ENCODE measurements at places on chromosomes 3 and 15. TPM values are rescaled to one million over a fixed set of nuclear protein-coding genes. Genes with fewer than 3 reads are reported as not detected.

The GREM1 gene
- 4.3 TPM for total RNA-seq

The BSN gene
- total RNA-seq = not detected

The FOXL2 gene
- total RNA-seq = 25.9 TPM

The HTR3E gene
- not detected for total RNA-seq

The PPP2R3A gene
- 10.4 TPM for total RNA-seq

The GOLGA8S gene
- not detected for total RNA-seq

The HEXA gene
- total RNA-seq = 98.6 TPM

The C3orf20 gene
- not detected for total RNA-seq

The CCDC33 gene
- total RNA-seq = 1.6 TPM

The PIERCE2 gene
- 2.6 TPM for total RNA-seq

The KLHL6 gene
- total RNA-seq = not detected

The CTXND1 gene
- not detected for total RNA-seq

The PXYLP1 gene
- total RNA-seq = 8.2 TPM

The SGO1 gene
- total RNA-seq = 7.6 TPM

The MEGF11 gene
- not detected for total RNA-seq

The KCNAB1 gene
- not detected for total RNA-seq

The SH2D7 gene
- not detected for total RNA-seq

The NPAP1 gene
- not detected for total RNA-seq

The BCL2A1 gene
- 0.86 TPM for total RNA-seq

The TGM5 gene
- total RNA-seq = not detected

The TGM4 gene
- total RNA-seq = not detected

The FAM3D gene
- total RNA-seq = not detected

The ACOX2 gene
- total RNA-seq = 8.9 TPM

The ANKRD34C gene
- not detected for total RNA-seq

The CCDC14 gene
- 26.4 TPM for total RNA-seq

The GABRB3 gene
- total RNA-seq = 0.71 TPM

The DNAJC13 gene
- 43.1 TPM for total RNA-seq

The LRTM1 gene
- total RNA-seq = not detected

The ACP3 gene
- total RNA-seq = 9.5 TPM

The OSBPL10 gene
- 8.6 TPM for total RNA-seq

The GOLGA6B gene
- not detected for total RNA-seq

The GPR149 gene
- total RNA-seq = not detected

The LDHAL6B gene
- not detected for total RNA-seq

The SLC25A20 gene
- 28.2 TPM for total RNA-seq

The NMB gene
- 14.9 TPM for total RNA-seq

The ECE2 gene
- total RNA-seq = not detected

The KCTD6 gene
- 3.7 TPM for total RNA-seq

The BFSP2 gene
- total RNA-seq = not detected

The OIP5 gene
- total RNA-seq = 23.1 TPM

The TWF2 gene
- total RNA-seq = 236 TPM

The STRA6 gene
- 11.2 TPM for total RNA-seq

The WDR93 gene
- total RNA-seq = 1.2 TPM

The POLQ gene
- 2.3 TPM for total RNA-seq

The GOLGA6D gene
- not detected for total RNA-seq

The KNG1 gene
- total RNA-seq = not detected

The CPNE9 gene
- not detected for total RNA-seq

The MORC1 gene
- total RNA-seq = not detected

The ZPLD1 gene
- total RNA-seq = not detected
